ENCODE measurements at places on chromosomes 3 and 15.

DNA sequence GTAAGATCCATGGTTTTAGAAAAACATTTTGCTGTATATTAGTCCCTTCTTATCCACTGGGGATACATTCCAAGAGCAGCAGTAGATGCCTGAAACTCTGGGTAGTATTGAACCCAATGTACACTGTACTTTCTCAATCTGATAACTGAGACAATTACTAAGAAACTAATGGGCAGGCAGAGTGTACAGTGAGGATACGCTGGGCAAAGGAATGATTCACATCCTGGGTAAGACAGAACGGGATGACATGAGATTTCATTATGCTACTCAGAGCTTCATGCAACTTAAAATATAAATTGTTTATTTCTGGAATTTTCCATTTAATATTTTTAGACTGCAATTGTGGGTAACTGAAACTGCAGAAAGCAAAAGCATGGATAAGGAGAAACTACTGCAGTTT is 46.2 kb upstream of the TEX55 start:
- no peak for DNase-seq

DNA sequence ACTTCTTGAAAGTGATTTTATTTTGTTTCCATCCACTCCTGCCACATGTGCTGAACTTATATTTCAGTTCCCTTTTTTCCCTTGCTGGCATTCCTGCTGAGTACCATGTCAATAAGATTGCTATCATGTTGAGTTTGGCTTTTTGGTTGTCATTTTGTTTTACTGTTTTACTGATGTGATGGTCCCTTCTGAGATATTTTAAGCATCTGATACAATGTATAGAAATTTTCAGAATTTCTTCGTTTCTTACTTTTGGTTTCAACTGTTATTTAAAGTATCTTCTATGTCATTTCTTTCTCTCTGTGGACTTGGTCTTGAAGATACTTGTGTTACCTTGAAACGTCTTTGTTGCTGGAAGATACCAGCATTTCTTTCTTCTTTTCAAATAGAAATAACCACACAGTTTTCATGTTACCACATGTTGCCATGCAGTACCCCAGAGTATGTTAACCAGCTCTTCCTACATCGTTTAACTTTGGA is 14.1 kb downstream of the SIDT1 start:
- DNase-seq = no peak

DNA sequence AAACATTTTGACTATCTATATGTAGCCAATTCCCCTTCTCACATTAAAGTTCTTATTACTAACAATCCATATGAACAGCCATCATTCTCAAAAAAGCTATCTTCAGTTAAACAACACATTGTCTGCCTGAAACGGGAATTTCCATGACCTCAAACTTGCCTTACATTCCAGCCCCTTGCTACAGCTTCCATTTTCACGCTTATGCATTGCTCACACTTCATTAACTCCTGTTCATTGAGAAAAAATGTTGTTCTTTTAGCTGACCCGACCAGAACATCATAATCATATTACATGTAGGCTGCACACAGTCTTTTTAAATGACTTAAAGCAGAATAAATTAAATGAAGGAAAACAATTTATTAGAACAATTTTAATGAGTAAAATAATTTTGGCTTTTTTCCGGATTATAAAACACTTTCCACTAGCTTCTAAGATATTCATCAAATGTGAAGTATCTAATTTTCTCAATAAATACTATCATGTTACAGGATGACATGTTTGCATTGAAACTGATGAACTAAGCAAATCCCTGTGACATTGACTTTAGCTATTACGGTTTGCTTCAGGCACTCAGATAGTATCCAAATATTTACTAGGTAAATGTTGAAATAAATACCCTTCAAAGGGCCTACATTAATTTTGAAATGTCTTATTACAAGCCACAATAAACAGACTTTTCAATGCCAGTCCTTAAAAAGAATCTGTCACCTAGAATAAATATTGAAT is 49.9 kb downstream of the P3H2 start:
- peak; percentile 72 for DNase-seq

DNA sequence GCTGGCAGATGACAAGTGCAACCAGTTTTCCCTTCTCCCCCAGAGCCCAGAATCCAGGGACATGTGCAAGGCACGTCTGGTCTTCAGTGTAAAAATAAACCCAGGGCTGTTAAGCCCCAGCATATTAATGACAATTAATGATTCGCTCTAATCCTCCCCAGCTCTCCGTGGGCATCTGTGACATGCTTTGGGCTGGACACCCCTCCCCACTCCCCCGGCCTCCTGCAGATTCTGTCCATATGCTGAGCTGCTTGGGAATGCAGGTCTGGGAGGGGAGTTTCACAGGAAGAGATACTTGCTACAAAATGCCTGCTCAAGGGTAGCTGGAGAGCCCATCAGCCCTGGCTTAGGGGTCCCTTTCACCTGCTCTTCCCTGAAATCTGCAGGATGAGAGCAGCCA is 43.0 kb upstream of the NTRK3 start:
- DNase-seq = no peak

DNA sequence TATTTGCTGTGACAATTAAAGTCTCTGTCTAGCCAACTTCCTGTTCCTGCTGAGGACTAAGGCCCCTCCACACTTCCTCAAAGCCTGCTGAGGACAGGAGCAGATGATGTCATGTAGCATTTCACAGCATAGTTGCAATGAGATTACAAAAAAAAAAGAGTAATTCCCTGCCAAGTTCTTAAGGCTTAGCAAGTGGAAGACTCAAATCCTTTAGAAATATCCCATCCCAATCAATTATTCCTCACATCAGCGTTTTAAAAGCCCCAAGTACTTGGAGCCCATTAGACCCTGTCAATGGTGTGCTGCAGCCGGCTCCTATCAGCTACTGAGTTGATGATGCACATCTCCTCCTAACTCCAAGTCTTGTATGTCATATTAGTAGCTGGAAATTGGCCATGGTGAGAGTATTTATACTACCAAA is 51.7 kb downstream of the TRANK1 start:
- DNase-seq = peak; percentile 61

GRCh38 chr3:131109156-131109555 is 82.5 kb downstream of the NEK11 start:
- DNase-seq = no peak

- DNase-seq = peak; percentile 91
Measured at GRCh38 chr3:120160050-120160449, 65.8 kb upstream of the GSK3B start.

DNA sequence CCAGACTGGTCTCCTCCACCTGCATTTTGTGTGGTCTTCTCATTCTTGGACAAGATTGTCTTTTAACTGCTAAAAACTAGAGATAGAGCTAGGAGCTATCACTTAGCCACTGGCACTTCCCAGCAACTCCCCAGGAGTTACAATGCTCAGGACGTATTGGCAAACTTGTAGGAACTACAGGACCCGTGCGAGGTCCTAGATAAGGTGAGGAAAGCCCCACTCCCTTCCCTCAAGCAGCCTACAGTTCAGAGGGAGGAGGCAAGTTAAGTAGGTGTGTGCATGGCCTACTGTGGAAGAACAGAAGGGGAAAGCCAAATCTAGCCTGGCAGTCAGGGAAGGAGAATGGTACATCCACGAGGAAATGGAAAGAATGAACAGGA is 504.7 kb upstream of the PROK2 start:
- DNase-seq = no peak

DNA sequence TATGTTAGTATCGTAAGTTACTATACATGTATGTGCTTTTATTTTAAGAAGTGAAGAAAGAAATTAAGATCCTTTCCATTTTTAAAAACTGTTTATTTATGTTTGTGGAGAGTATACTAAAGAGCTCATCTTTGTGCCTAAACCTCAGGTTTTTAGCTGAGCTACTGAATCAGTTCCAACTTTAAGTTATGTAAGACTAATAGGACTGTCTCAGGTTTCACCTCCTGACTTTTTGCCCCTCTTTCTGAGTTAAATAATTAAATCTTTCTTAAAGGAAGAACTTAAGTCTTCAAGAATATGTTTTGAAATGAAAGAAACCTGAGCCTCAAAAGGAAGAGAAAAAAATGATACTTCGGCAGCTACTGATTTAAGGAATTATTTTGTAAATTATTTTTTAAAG is 2.6 kb downstream of the SLMAP start:
- peak; percentile 19 for DNase-seq

DNA sequence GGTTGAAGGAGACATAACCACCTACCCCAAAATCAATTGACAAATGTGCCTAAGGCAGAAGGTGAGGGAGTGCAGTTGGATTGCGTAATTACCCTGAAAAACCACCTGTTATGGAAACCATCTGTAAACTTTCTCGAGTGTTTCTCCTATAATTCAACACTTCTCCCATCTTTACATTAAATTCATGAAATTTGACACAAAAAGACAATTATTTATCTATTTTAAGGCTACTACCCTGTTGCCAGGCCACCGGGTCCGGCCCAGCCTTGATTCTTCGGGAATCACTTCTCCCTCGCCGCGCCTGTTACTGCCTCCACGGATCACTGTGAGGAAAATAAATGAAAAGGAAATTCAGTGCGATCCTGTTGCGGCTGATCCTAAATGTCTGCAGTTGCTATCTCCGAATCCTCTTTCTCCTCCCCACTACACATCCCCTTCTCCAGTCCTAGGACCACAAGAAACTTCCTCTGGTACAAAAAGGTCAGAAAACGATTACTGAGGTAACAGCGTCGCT is 646 bp downstream of the IQCB1 start:
- peak; percentile 13 for DNase-seq

GRCh38 chr15:100849021-100849854 is 30.4 kb upstream of the ALDH1A3 start:
- DNase-seq = peak; percentile 78

GRCh38 chr15:29089731-29090616 is 179.6 kb downstream of the NSMCE3 start:
- DNase-seq = peak; percentile 11

DNA sequence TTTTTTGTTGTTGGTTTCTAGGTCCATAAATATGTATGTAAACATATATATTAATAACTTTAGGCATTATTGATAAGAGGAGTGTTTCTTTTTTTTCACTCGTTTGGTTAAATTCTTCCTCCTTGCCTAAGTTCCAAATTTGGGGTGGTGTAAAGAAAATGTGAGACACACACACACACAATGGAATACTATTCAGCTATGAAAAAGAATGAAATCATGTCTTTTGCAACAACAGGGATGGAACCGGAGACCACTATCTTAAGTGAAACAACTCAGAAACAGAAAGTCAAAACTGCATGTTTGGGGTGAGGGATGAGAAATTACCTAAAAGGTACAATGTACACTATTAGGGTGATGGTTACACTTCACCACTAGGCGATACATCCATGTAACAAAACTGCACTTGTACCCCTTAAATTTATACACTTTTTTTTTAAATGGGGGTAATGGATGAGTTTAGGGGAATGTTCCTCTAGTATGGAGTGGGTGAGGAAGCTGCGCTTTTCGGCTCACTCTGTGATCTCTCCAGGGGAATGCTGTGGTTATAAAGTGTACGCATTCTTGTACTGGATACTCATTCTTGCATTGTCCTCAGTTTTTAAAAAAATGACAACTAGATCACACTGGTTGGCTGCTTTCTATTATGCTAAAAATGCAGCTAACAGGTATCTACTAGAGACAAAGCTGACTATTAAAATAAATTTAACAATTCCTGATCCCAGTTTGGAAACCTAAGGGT is 50.8 kb upstream of the PPARG start:
- no peak for DNase-seq

GRCh38 chr15:38212729-38213351 is 39.8 kb upstream of the SPRED1 start:
- no peak for DNase-seq

DNA sequence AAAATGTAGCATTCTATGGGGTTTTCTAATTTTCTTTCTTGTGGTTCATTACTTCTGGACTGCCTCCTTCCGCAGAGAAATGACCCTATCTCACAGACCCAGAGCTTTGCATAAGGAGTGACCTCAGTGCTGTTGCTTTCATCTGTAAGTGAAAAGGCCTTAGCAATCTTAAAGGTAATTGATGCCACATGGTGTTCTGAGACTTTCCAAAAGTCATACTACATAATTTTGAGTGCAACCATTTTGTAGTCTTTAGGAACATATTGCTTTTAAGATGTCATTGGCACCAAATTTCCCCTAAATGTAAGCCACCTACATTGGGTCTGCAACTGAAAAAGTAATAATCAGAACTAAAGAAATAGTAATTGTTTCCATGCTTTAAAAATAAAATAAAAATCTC is 9.2 kb upstream of the HHLA2 start:
- no peak for DNase-seq

GRCh38 chr15:37109168-37109871 is 9.0 kb upstream of the MEIS2 start:
- DNase-seq = no peak

GRCh38 chr15:47333734-47334133 is 383.6 kb upstream of the SEMA6D start:
- no peak for DNase-seq

GRCh38 chr15:54582863-54583643 is 604.8 kb downstream of the UNC13C start:
- DNase-seq = no peak

- no peak for DNase-seq
Measured at GRCh38 chr3:89923921-89924610, 816.6 kb downstream of the EPHA3 start.

GRCh38 chr3:141382571-141382970 is 14.3 kb downstream of the ZBTB38 start:
- DNase-seq = no peak

DNA sequence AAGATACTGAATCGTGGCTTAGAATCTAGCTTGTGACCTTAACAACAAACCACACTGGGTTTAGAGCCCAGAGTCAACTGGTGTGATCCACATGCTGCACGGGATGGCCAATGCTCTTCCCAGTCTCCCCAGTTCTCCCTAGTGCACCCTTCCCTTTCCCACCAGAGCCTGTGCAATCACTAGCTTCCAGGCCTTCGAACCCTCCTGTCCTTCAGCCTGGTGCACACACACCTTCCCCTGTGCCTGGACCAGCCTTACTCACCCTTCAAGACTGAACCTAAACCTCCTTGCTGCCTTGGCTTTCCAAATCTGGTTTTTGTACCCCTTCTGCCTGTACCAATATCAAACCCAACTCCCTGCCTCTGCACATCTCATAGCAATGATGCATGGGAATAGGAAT is 43.8 kb downstream of the WNT5A start:
- DNase-seq = no peak
